Sigmoid colon (tissue), 7 donors: ENCODE measurements at places on chromosomes 11 and 22. TPM values are rescaled to one million over a fixed set of nuclear protein-coding genes. Genes with fewer than 3 reads are reported as not detected.

Gene OR8A1
- not detected for total RNA-seq

Gene SLC22A8
- total RNA-seq: not detected

Gene FOLR2
- total RNA-seq: 41.0 TPM

DNA sequence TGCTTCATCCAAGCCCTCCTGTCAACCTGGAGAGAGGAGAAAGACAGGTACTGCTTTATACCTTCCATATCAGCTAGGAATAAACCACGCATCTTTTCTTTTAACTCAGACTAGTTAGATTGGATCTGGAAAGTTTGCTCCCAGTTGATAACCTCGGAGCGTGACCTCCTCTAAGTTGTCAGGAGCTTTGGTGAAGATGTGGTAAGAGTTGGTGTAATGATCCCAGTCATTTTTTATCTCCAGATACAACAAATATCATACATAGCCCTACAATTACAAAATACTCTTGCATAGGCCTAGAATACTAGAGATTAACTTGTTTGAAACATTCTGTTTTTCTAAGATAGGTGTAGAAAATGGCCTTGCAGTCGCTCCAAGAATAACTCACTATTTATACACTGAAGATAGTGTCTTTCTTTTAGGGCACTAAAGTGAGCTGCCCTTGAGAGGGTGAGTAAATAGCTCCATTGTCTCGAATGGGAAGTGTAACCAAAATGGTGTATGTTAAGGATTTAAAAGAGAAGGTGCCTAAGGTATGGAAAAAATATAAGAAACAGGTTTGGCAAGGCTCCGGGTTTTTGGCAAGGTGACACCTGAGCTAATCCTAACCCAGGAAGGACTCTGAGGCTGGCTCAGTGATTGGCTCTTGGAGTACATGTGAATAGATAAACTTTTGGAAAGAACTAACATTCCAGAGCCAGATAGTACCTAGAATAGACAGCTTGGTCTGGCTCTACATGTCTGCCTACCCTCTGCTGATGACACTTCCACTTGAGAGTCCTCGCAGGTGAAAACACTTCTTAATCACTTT lies 59.4 kb downstream of the GLYATL1 start:
- no peaks in the 10 kb centered on the region for H3K36me3 ChIP-seq
- no peaks in the 10 kb centered on the region for H3K27me3 ChIP-seq
- no peak overlapping the region for H3K4me3 ChIP-seq
- DNase-seq: no peak
- H3K27ac ChIP-seq: no peak overlapping the region

- no peaks in the 10 kb centered on the region for H3K4me1 ChIP-seq
- H3K36me3 ChIP-seq: no peaks in the 10 kb centered on the region
- H3K27ac ChIP-seq: no peak overlapping the region
- peaks cover 26% of the 10 kb centered on the region for H3K27me3 ChIP-seq
- DNase-seq: no peak
- peak overlapping the region; percentile 30 for H3K4me3 ChIP-seq
Measured at GRCh38 chr22:41925783-41926460, 684 bp downstream of the TNFRSF13C start.

DNA sequence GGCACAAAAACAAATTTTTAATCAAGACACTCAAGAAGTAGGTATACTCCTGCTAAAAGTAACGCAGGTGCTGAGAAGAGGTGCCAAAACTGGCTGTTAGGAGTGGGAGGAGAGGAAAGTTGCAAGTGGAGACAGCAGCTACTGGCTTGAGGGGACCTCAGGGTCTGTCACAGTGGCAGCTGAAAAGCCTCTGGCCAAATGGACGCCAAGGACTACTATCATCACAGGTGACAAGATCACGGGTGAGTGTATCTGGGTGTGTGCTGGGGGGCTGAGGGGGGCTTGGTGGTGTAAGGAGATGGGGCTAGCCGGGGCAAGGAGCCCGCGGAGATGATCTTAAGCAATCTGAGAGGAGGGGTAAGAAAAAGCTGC lies 687 bp downstream of the ZNF202 start:
- H3K27ac ChIP-seq: peak overlapping the region; percentile 84
- no peak for DNase-seq
- peaks cover 13% of the 10 kb centered on the region for H3K4me1 ChIP-seq
- peaks cover 15% of the 10 kb centered on the region for H3K36me3 ChIP-seq
- H3K4me3 ChIP-seq: peak overlapping the region; percentile 86
- no peaks in the 10 kb centered on the region for H3K27me3 ChIP-seq

DNA sequence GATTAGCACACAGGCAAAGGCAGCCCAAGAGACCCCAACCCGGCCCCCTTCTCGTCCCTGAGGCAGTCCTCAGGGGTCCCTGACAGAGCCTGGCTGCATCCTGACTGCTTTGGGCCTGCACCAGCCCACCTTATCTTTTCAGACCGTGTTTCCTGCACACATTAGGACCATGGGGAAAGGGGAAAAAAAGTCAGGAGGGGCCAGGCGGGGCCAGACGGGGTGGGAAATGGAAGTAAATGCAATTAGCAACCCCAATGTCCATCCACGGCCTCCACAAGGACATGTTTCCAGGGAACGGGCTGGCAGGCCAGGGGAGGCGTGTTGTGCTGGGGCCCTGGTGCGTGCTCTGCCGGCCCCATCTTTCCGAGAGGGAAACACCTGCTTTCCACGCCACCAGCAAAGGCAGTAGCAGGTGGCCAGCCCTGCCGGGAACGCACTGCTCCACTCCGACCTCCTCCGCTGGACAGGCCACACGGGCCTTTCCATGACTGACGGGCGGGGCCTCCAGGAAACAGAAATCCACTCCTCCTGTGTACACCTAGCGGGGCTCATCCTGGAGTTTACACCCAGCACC lies 7.4 kb downstream of the EHD1 start:
- H3K4me3 ChIP-seq: no peak overlapping the region
- no peaks in the 10 kb centered on the region for H3K4me1 ChIP-seq
- peak overlapping the region; percentile 94 for H3K27ac ChIP-seq
- peaks cover 25% of the 10 kb centered on the region for H3K36me3 ChIP-seq

GRCh38 chr11:96708219-96708878 lies 318.5 kb downstream of the JRKL start:
- H3K36me3 ChIP-seq: no peaks in the 10 kb centered on the region
- no peaks in the 10 kb centered on the region for H3K27me3 ChIP-seq
- no peaks in the 10 kb centered on the region for H3K4me1 ChIP-seq

DNA sequence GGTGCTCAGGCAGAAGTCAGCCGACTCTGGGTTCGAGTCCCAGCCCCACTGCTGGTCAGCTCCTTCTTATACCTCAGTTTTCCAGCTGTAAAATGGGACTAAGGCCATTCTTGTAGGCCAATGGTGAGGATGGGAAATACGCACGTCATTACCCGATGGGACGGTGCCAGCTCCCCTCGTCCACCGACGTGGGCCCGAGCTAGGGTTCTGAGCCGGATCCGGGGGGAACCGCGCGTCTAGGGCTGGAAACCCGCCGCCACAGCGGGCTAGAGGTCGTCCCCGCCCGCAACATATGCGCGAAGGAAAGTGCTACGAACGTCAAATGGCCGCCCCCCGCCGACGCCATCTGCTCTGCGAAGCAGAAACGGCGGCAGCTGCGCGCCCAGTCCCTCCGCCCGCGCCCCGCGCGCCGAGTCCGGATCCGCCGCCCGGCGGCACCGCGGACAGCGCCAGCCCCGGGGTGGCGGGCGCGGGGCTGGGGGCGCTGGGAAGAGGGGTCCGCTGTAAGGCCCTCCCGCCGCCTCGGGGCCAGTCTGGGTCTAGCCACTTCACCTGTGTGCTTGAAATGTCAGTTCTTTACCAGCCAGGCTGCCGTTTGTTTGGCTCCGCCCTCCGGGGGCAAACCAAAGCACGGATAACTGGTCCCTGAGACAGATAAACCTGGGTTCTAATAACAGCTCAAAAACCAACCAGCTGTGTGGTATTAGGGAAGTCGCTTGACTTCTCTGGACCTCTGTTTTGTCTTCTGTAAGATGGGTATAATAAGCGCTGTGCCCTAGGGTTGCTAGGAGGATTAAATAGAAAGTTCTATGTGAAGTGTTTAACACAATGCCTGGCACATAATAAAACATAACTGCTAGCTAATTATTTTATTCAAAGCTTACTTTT lies 103.5 kb upstream of the RCN1 start:
- peaks cover 22% of the 10 kb centered on the region for H3K27me3 ChIP-seq
- H3K27ac ChIP-seq: no peak overlapping the region
- H3K36me3 ChIP-seq: no peaks in the 10 kb centered on the region
- no peak for DNase-seq
- no peaks in the 10 kb centered on the region for H3K4me1 ChIP-seq
- H3K4me3 ChIP-seq: no peak overlapping the region

- no peaks in the 10 kb centered on the region for H3K27me3 ChIP-seq
- no peak overlapping the region for H3K4me3 ChIP-seq
- peaks cover 20% of the 10 kb centered on the region for H3K4me1 ChIP-seq
Measured at GRCh38 chr11:9069256-9069655, 22.1 kb downstream of the SCUBE2 start.

- H3K4me1 ChIP-seq: peaks cover 23% of the 10 kb centered on the region
- H3K36me3 ChIP-seq: peaks cover 17% of the 10 kb centered on the region
- H3K27me3 ChIP-seq: no peaks in the 10 kb centered on the region
- DNase-seq: no peak
- H3K4me3 ChIP-seq: no peak overlapping the region
Measured at GRCh38 chr11:107453594-107454286, 3.9 kb downstream of the CWF19L2 start.

DNA sequence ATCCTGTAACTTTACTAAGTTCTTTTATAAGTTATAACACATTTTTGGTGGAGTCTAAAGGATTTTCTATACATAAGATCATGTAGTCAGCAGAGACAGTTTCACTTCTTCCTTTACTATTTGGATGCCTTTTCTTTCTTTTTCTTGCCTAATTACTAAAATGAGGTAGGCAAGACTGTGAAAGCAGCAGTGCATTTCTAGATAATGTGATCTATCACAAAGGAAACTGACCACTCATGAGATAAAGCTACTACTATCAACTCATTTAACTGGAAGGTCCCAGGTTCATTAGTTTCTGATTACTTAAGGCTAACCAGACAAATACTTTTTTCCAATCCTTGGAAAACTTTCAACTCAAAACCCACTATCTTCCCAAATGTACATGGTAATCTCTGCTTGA lies 196.2 kb upstream of the E2F8 start:
- no peaks in the 10 kb centered on the region for H3K27me3 ChIP-seq
- DNase-seq: no peak
- H3K4me3 ChIP-seq: no peak overlapping the region
- no peaks in the 10 kb centered on the region for H3K4me1 ChIP-seq

DNA sequence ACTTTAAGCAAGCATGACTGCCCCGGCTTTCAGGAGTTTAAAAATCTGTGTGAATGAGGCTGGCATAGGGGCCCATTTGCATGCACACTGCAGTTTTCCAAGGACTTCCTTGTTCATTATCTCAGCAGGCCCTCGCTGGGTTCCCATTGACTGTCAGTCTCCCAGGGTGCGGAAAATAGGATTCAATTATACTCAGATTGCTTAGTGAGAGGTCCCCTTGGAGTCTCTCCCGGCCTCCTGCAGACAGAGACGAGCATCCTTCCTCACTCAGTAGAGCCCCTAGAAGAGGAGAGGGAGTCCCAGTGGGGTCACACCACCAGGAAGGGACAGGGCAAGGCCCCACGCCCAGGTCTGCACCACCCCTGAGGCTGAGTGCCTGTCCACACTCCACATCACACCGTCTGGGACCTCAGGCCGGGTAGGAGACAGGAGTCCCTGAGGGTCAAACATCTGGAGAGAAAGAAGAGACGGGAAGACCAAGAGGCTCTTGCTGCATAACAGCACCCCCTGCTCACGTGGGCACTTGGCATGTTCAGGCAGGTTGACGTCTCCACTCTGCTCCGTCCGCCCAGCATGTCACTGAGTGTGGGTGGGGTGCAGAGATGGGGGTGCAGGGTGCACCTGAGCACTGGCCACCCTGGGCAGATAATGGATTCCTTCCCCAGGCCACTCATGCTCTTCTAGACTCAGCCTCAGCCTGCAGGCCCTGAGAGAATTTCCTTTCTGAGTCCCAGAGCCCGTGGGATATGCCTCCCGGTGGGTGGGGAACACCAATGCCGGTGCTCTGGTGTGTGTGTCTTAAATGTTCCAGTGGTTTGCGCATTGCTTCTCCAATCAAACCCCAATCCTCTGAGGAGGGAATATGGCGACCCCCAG lies 58.8 kb downstream of the MCM5 start:
- no peak overlapping the region for H3K27ac ChIP-seq
- no peaks in the 10 kb centered on the region for H3K36me3 ChIP-seq
- no peak overlapping the region for H3K4me3 ChIP-seq

- H3K4me1 ChIP-seq: peaks cover 60% of the 10 kb centered on the region
- H3K27me3 ChIP-seq: no peaks in the 10 kb centered on the region
- peak within 1 kb of the TSS; percentile 83 for H3K4me3 ChIP-seq
- H3K36me3 ChIP-seq: no peaks in the 10 kb centered on the region
- H3K27ac ChIP-seq: peak within 1 kb of the TSS; percentile 97
Measured at GRCh38 chr11:106077609-106078455, at the start of gene AASDHPPT. Gene AASDHPPT, plus strand, starts transcription at chr11:106077662. Its CDS starts 49 bp downstream, at chr11:106077711.

- DNase-seq: no peak
- H3K27ac ChIP-seq: no peak overlapping the region
- H3K36me3 ChIP-seq: no peaks in the 10 kb centered on the region
- no peak overlapping the region for H3K4me3 ChIP-seq
Measured at GRCh38 chr11:68471360-68472340, 11.1 kb downstream of the PPP6R3 start.
